ENCODE measurements at places on chromosomes 2 and 18.

DNA sequence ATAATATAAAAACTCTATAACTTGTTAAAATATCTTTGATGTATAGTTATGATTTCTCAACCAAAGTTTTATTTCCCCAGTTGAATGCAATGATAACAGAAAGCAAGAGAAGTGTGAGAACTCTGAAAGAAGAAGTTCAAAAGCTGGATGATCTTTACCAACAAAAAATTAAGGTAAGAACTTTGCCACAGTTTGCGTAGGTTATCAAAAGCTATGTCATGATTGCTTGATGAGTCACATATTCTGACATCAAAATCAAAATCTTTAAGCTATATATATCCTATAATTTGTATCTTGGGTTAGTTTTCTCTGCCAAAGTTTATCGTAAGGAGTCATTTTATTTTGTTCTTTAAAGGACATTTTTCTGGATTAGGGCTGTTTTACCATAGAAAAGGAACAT is 35.0 kb downstream of the NDC80 start:
- no peak for DNase-seq

GRCh38 chr18:43720041-43720440 is 442.8 kb upstream of the SYT4 start:
- no peak for DNase-seq

DNA sequence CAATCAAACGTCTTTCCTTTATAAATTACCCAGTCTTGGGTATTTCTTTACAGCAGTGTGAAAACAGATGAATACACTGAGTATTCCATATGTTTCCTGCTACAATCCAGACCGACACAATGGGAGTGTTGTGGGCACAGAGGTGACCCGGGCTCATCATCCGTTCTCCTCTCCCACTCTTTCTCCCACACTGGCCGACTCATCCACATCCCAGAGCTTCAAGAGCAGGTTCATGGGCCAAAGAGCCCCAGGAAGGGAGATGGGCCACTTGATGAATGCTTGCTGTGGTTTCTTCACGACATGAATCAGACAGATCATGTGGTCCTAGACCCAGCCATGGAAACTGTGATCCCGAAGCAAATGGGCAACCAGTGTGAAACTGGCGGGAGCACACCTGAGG is 4.1 kb upstream of the COPS8 start:
- no peak for DNase-seq

GRCh38 chr18:650428-650858 is 7.0 kb upstream of the TYMS start:
- no peak for DNase-seq

DNA sequence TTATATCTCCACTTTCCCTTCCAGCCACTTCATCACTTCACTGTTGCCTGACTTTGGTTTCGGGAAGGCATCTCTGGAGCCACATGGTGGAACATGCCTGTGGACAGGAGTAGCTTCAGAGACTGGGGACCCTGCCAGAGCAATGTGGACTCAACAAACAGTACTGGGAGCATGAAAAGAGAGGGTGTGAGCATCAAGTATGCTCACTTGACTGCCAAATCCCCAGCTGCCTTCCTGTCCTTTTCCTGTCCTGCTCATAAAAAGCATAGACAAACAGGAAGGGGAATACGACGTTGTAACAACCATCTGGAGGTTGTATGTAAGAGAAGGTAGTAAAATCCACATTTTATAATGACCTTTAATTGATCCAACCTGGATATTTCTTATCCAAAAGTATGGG is 61.3 kb upstream of the CSRNP3 start:
- no peak for DNase-seq

DNA sequence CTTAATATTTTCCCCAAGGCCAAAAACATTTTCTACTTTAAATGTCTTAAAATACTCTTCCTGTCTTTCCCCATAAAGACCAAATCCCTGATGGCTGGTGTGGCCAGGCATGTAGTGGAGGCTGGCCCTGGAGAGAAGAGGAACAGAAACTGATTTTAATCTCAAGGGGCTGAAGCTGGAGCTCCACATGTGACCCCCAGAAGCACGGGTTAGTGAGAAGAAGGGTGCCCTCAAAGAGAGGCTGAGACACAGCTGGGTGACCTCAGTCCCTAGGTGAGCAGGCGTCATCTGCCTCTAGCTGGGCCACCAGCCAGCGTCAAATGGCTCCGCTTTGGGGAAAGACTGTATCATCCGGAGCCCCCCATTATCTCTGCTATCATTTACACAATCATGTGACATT is 19.3 kb upstream of the TMEM18 start:
- no peak for DNase-seq

- no peak for DNase-seq
Observed at GRCh38 chr2:143426296-143426695, 297.1 kb downstream of the ARHGAP15 start.

- DNase-seq: no peak
Observed at GRCh38 chr2:42353792-42354429, 7.1 kb downstream of the COX7A2L start.

DNA sequence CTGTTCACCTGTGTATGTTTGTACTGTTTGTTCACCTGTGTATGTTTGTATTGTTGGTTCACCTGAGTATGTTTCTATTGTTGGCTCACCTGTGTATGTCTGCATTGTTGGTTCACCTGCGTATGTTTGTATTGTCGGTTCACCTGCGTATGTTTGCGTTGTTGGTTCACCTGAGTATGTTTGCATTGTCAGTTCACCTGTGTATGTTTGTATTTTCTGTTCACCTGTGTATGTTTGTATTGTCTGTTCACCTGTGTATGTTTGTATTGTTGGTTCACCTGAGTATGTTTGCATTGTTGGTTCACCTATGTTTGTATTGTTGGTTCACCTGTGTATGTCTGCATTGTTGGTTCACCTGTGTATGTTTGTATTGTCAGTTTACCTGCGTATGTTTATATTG is 14.6 kb downstream of the ADI1 start:
- no peak for DNase-seq
